ENCODE measurements at places on chromosomes 2 and 18. TPM values are rescaled to one million over a fixed set of nuclear protein-coding genes. Genes with fewer than 3 reads are reported as not detected.

Gene TMEM17
- total RNA-seq, result 1.4 TPM

Gene SLC8A1
- total RNA-seq, result 9.0 TPM

Gene MYO1B
- total RNA-seq, result 98.0 TPM

Gene PLGLB1
- 1.3 TPM for total RNA-seq

Gene KLHL29
- total RNA-seq, result 4.6 TPM

Gene POTEE
- total RNA-seq, result 1.7 TPM

Gene NCKAP5
- total RNA-seq, result 8.4 TPM

Gene TBR1
- not detected for total RNA-seq

Gene PFN4
- 4.7 TPM for total RNA-seq

Gene CXCR4
- total RNA-seq, result 6.5 TPM

Data from Daoy (cell line).